HuH-7 (cell line): ENCODE measurements at places on chromosomes 7 and 10.

GRCh38 chr10:102593074-102593803 lies 51.0 kb upstream of the TRIM8 start:
- no peak for DNase-seq

DNA sequence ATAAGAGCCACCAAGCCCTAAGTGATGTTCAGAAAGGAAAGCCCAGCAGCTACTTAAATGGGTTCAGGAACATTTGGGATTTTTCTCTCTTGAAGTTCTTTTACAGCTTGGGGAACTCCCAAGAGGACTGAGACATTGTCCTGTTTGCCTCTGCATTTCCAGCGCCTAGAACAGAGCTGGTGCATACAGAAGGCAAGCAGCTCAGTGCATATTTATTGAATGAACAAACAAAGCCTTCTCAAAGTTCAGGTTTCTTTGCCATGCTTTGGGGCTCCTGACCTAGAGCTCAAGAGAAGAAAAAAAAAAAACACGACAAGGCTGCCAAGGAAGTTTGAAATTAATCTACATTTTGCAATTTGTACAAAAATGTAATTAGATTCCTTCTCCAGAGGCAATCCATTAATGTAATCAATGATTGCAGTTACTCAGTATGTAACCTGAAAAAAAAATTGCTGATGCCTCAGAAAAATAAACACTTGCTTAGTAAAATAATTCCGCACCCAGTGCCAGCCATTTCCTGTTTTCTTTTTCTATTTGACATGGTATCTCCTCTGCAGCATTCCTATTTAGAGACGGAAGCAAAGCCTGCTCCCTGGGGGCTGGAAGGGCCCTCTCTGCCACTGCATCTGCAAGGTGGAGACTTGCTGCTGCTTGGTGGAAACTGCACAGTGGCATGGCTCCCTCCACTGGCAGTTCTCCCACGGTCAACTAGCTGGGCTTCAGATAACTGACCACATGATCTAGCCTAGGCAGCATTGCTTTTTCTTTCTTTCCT lies 157.3 kb downstream of the TMEM178B start:
- peak; percentile 55 for DNase-seq

DNA sequence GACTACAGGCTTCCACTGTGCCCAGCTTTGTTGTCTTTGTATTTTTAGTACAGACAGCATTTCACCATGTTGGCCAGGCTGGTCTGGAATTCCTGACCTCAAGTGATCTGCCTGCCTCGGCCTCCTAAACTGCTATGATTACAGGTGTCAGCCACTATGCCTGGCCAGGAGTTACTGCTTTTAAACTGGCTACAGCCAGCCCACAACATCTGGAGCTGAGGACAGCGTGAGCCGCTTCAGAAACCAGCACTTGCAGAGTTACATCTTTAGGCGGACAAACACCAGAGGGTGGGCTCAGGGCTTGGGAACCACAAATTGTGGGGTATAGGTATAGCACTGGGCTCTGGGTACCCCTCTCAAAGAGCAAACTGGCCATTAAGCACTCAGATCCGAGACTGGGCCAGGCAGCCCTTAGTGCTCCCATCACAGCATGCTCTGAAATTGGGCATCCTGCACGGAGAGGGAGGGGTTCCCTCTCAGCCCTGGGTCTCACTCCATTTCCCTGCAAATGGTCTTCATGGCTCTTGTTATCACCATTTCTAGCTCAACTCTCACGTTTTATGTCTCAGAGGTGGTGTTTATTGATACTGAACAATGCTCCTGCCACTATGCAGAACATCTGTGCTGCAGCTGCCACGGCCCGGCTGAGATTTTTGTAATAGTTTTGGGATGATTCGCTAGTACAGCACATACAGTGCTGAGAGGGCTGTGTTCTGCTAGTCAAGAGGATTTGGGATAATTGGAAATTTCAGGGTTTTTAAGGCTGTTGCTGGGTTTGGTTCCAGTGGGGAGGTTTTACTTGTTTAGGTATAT lies 146.4 kb upstream of the LYZL2 start:
- no peak for DNase-seq

DNA sequence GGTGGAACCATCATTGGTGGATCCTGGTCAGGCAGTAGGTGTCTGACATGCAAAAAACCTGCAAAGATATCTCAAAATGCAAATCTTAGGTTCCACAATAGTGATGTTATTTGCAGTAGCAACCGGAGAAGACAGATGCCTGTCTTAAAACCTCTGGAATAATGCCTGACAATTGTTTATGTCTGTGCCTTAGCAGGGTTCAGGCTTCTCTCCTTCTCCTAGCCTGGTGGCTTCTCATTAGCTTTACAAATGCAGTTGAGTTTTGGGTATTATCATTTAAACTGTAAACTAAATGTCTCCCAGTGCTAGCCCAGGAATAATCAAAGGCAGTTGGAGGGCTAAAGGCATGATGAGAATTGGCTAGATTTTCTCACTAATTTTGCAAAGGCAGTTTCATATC lies 146.3 kb upstream of the NRG3 start:
- no peak for DNase-seq

DNA sequence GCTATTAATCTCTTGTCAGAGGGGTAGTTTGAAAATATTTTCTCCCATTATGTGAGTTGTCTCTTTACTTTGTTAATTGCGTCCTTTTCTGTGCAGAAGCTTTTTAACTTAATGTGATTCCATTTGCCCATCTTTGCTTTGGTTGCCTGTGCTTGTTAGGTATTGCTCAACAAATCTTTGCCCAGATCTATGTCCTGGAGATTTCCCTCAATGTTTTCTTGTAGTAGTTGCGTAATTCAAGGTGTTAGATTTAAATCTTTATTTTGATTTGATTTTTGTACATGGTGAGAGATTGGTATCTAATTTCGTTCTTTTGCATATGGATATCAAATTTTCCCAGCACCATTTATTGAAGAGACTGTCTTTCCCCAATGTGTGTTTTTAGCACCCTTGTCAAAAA lies 567.2 kb downstream of the DNAJB9 start:
- DNase-seq, result no peak

GRCh38 chr10:21751341-21752310 lies 217.6 kb downstream of the MLLT10 start:
- no peak for DNase-seq

GRCh38 chr7:158943234-158943633 lies 86.9 kb downstream of the DYNC2I1 start:
- no peak for DNase-seq

- DNase-seq, result no peak
These were observed 106.8 kb downstream of the CYP26A1 start for GRCh38 chr10:93180482-93180931.

- DNase-seq, result no peak
These were observed 486.8 kb upstream of the ANKRD30A start for GRCh38 chr10:36638462-36639155.

DNA sequence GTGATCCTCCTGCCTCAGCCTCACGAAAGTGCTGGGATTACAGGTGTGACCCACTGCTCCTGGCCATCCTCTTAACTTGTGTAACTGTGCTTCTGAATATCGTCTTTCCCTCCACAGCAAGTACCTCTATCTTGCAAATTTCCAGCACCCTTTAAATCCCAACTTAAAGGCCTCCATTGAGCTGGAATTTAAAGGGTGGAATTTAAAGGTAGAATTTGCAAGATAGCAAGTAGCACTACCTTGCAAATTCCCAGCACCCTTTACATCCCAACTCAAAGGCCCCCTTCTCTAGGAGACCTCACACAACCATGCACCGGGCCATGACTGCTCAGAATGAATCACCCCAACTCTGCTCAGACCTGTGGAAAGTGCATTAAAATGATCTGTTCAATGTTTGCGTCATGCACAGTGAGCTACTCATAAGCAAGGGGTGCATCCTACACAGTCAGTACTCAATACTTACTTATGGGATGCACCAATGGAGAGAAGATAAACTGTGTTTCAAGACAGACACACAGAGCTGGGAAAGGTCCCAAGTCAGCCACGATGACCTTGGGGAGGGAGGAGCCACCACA lies 17.8 kb upstream of the SDK1 start:
- DNase-seq, result no peak

DNA sequence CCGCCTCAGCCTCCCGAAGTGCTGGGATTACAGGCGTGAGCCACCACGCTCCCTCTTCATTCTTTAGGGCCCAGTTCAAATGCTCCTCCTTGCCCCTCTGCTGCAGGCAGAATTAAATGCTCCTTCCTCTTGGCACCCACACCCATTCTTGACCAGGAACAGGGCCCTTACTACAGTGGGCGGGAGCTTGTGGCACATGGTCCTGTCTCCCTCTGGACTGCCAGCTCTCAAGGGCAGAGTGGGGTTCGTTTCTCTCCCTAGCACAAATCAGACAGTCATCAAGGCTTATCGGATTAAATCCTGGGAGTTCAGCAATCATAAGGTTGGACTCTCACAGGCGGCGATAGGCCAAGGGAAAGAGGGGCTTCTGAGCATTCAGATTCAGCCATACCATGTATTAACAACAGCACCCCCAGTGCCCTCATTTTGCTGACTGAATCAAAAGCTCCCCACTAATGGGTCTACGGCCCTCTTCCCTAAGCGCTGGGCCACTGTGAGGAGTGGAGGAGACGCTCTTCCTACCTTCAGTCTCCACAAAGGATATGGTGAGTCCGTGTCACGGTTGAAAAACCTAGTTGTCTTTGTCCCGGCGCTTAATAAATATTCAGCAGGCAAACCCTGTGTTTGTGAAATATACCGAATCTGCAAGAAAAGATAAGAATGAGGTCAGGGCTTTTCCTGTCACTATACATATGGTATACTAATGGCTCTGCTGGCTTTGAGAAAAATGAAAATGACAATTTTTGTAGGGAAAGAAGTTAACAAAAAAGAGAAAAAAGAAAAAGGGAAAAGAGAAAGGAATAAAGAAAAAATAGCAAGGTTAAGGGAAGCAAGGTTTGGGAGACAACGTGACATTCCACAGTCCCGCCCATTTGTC lies 107.4 kb downstream of the CLEC2L start:
- DNase-seq, result no peak

DNA sequence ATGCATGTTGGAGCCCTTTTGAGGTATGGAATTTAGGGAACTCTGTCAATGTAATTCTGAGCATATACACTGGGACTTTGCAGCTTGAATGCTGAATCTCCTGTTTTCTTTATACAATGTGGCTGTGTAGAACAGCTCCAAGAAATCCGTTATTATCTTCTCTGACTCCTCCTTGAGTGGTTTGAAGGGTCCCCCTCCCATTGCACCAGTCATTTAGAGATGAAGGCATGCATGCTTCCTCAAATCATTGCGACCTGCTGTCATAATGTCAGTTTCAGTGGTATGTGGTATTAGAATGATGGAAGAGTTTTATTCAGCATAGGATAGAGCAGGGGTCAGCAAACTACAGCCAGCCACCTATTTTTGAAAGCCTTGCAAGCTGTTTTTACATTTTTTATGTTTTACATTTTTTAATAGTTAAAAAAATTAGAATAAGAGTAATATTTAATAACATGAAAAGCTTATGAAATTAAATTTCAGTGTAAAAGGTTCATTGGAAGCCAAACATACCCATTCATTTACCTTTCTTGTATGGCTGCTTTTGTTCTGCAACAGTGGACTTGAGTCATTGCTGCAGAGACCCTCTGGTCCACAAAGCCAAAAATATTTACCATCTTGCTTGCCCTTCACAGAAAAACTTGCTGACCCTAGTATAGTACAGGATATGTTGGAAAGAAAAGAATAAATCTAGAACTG lies 8.1 kb downstream of the STK17A start:
- DNase-seq, result no peak

DNA sequence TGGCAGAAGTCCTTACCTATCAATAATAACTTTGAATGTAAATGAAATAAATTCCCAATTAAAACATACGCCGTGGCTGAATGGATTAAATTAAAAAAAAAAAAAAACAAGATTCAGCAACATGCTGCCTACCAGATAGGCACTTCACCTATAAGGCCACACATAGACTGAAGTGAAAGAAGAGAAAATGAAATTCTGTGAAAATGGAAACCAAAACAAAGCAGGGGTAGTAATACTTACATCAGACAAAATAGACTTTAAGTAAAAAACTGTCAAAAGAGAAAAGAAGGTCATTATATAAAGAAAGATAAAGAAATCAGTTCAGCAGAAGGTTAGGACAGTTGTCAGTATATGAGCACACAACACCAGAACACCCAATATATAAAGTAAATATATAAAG lies 55.3 kb downstream of the TCAF1 start:
- DNase-seq, result no peak

GRCh38 chr10:79292891-79293746 lies 54.1 kb upstream of the PPIF start:
- peak; percentile 83 for DNase-seq

DNA sequence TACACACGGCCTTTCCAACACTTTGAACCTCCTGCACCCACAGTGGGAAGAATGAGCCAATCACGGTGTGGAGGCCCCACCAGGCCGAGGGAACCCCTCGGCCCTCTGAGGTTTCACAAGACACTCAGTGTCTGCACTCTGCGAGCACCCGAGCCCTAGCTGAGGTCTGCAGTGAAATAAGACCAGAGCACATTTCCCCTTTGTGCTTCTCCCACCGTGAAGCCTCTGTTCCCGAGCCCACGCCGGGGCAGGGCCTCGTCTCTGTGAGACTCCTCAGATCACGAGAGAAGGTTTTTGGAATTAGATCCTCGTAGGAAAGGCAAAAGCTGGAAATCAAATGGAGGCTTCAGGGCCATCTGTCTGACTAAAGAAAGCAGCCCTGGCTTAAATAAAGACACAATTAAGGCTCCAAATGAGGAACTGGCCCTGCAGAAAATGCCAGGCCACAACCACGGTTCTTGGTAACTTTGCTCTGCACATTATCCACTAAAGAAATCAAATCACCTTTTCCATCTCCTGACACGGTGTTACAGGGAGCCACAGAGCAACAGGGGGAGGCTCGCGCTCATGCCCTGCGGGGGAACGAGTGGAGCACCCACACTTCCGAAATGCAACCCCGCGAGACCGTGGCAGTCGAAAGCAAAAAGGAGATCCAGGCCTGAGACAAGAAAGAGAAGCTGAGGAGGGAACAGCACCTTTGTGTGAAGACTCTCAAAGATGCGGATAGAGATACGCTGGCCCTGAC lies 43.7 kb downstream of the FAM53B start:
- DNase-seq, result no peak

DNA sequence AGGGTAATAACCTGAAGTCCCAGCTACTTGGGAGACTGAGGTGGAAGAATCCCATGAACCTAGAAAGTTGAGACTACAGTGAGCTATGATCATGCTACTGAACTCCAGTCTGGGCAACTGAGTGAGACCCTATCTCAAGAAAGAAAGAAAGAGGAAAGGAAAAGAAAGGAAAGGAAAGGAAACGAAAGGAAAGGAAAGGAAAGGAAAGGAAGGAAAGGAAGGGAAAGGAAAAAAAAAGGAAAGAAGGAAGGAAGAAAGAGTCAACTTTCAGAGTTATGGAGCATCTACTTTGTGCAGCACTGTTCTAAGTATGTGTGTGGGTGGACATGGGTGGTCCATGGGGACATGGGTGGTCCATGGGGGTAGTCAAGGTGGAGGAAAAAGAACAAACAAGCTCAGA lies 24.1 kb upstream of the R3HCC1L start:
- no peak for DNase-seq

DNA sequence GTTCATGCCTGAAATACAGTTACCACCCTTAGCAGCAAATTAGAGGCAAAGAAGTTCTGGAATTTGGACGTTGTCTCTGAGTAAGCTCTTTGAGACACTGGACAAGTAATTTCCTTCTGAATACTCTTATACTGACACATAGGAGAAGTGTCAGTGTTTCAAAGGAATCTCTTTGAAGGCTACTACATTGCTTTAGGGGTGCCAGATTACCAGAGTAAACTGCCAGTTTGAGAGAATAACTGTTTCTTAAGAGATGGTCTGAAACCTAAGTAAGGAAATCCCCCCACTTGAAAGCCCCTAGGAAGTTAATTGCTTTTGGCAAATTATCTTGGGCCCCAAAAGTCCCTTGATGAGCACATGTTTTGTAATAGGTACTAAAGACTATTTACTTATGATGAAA lies 3.4 kb downstream of the FAS start:
- DNase-seq, result no peak
